Melanocyte of skin (primary cell): ENCODE measurements at places on chromosomes 7 and 10. TPM values are rescaled to one million over a fixed set of nuclear protein-coding genes. Genes with fewer than 3 reads are reported as not detected.

H2BK1 gene
- not detected in 2 replicates for total RNA-seq

CHAT gene
- total RNA-seq: not detected in 2 replicates

ZNF488 gene
- not detected in 2 replicates for total RNA-seq

DLD gene
- 67.8 and 68.7 TPM in 2 replicates for total RNA-seq

PRSS37 gene
- total RNA-seq: not detected in 2 replicates

CLDN15 gene
- 4.1 and 6.9 TPM in 2 replicates for total RNA-seq

PSD gene
- under 0.01 and 1.2 TPM in 2 replicates for total RNA-seq

SFMBT2 gene
- 20.0 TPM in 2 replicates for total RNA-seq

MEST gene
- total RNA-seq: 1.3 and 2.2 TPM in 2 replicates

PNLIPRP1 gene
- not detected in 2 replicates for total RNA-seq

MYL7 gene
- not detected in 2 replicates for total RNA-seq

FAM25A gene
- total RNA-seq: not detected in 2 replicates

TRIM50 gene
- not detected in 2 replicates for total RNA-seq

ADCYAP1R1 gene
- total RNA-seq: not detected in 2 replicates
